ENCODE measurements at places on chromosomes 7 and 10.
A peak's percentile ranks its signal among the peaks of the same experiment; 100 is the strongest.

DNA sequence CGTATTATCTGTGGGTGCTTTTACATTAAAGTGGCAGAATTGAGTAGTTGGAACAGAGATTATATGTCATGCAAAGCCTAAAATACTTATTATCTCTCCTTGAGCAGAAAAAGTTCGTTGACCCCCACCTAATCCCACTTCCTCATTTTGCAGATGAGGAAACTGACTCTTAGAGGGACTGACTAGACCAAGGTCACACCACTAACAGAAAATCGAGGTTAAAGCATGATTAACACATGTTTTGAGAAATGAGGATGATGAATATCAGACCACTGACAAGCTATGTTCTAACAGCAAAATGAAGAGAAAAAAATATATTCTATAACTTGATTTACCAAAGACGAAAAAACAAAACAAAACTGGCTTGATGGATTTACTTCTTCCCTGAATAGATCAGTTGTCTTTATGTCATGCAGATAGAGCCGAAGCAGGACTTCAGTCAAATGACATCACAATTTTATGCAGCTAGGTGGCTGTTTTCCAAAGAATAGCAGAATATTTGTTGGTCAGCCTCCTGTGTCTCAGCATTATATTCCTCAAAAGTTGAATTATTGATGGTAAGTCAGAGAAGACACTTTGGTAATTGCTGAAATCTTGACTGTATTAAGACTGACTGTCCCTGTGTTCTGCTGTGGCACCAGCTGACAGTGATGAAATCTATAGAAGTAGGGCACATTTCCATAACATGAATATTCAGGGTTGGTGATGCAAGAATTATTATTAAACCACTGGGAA lies 24.2 kb upstream of the SMIM30 start:
- no peak for DNase-seq

- DNase-seq: peak; percentile 90
Observed at GRCh38 chr10:6748981-6749635, 169.0 kb upstream of the PRKCQ start.

DNA sequence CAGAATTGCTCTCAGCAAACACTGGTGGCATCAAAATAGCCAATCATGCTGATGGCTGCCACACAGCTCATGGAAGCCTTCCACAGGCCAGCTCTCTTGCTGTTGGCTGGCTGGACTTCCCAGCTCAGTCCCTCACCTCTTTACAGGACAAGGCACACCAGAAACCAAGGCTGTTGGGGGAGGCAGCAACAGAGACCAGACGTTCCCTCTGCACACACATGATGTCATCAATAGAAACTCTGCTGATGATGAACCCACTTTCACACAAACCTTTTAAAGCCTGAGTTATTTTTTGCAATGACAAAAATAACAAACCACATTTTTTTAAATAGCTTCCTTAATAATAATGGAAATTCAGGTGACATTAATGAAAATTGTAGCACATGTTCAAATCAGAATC lies 300.9 kb upstream of the C7orf33 start:
- DNase-seq: peak; percentile 21

GRCh38 chr10:110040767-110041478 lies 33.1 kb downstream of the ADD3 start:
- peak; percentile 23 for DNase-seq

GRCh38 chr10:131559450-131559911 lies 248.0 kb upstream of the TCERG1L start:
- DNase-seq: no peak

GRCh38 chr10:59907918-59908807 lies 1.8 kb upstream of the CCDC6 start:
- DNase-seq: peak; percentile 71

DNA sequence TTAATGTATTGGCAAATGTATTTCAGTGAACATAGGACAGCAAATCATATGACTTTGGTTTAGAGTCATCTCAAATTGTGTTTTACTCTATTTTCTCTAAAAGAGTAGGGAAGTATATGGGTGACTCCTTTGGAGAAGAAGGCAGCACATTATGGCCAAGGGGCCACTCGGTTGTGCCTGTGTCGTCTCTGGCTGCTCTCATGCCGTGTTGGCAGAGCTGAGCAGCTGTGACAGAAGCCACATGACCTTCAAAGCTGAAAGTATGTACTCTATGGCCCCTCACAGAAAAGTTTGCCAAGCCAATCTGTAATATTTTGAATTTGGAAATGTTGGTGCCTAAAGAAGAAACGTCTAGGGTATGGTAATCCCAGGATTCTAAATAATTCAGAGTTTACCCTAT lies 47.5 kb downstream of the TASOR2 start:
- no peak for DNase-seq

- DNase-seq: no peak
Observed at GRCh38 chr7:126818393-126819196, 434.1 kb downstream of the GRM8 start.

DNA sequence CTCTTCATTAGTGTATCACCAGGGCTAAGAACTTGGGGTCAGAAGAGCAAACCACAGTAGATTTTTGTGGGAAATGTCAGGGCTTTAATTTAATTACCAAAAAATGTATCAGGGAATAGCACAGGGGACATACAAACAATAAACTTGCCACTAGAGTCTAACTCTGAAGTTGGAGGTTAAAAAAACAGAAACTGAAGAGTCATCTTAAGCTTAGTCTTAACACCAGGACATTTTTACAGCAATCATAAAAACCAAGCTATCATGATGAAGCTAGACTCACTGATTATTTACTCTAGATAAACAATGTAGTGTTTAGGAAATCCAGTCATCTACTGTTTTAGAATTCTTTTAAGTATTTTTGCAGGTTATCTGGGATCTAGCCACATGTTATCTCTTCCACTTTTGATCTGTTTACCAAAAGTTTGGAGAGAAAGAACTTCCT lies 48.4 kb upstream of the GLI3 start:
- peak; percentile 21 for DNase-seq

DNA sequence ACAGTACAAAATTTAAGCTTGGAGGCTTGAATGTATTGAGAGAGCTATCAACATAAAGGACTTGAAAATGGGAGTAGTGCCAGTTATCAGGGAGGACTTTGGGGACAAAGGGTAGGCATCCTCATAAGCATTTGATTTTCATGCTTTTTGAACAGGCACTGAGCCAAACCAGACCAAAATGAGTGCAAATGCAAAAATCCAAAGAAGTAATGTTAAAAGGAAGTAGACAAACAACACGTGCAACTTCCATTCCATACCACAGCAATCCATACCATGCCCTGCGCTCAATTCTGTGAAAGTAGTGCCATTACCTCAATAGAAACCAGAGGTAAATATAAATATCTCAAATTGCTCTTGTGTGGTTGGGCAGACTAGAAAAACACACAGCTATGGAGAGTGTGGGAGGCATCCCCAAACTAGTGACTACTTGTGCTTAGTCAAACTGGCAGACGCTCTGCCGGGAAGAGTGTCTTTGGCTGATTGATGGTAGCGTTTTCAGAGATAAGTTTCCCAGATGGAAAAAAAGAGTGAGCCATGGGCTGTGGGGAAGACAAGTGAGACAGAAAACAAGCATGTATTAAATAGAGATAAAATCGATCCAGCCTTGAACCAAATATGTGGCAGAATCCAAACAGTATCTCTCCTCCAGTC lies 161.5 kb downstream of the CREB5 start:
- DNase-seq: peak; percentile 49

GRCh38 chr7:95469187-95469586 lies 16.6 kb upstream of the ASB4 start:
- peak; percentile 3 for DNase-seq

GRCh38 chr10:61882621-61883370 lies 18.7 kb upstream of the ARID5B start:
- DNase-seq: peak; percentile 81

GRCh38 chr10:69703766-69704630 lies 74.0 kb downstream of the FAM241B start:
- DNase-seq: peak; percentile 98

DNA sequence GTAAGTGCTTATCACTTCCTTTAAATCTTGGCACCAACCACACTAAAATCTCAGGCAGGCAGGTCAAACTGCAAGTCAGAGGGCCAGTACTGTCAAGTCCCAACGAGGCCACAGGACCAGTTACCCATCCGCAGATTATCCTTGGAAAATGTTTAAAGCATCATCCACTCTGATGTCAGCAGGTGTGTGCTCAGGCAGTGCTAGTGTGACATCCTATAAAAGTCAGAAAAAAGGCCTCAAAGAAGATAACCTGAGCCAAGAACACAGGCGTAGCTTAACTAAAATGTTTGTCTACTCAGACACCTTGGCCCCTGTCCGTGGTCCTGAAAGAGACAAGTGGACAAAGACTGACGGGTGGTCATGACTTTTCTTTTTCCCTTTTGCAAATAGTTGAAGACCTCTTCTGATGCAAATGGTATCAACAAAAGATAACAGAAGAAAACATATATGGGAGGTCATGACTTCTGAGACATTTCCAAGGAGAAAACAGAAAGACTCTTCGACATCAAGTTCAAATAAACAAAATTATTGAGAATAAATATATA lies 309.3 kb downstream of the KCNMA1 start:
- DNase-seq: no peak

DNA sequence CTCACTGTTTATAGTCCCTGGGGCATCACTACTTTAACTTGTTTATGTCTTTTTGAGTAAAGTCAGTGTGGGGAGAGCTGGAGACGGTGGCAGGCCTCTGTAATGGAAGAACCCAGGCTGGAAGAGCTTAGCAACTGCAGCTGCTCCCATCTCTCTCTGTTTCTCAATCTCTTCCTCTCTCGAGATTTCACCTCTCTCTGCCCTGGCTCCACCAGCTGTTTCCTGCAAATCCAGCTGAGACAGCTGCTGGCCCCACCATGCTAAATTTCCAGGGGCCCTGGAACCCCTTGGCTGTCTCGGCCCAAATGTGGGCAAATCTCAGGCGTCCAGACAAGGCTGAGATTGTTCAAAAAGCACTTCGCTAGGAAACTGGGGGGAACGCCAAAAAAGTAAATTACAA lies 25.8 kb upstream of the SLF2 start:
- DNase-seq: no peak

DNA sequence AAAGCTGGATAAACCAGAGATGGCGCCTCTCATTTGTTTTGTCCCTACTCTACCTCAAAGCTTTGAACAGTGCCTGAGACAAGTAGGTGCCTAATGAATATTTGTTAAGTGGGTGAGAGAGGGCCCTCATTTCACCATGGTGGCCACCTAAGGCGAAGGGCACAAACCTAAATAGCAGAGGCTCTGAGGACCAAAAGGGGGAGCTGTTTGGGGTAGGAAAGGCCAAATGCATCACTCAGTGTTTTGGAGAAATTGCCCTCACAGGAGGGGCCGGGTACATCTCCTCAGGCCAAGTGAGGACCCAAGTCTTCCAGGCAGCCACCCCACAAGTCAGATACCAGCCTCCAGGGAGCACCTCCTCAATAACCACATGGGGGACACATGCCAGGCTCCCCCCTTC lies 14.0 kb downstream of the IMPDH1 start:
- DNase-seq: no peak

DNA sequence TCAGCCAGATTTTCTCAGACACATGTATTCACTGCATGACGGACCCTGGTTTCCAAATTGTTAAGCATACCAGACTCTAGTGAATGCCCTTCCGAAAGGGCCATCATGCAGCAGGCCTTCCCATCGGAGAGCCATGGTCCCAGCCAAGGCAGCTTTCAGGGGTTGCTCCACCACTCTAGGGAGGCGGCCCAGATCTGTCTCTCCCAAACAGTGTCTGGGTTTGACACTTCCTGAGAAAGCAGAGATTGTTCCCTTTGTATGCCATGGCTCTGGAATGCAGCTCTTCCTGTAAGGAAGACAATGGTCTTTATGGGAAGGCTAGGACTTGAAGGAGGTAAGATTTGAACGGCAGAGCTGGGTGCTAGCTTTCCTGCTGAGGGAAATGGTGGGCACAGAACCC lies 178.8 kb upstream of the BMPER start:
- DNase-seq: no peak

- peak; percentile 33 for DNase-seq
Observed at GRCh38 chr7:118104812-118105441, 79.0 kb upstream of the LSM8 start.
